ENCODE measurements at places on chromosomes 6 and 20. TPM values are rescaled to one million over a fixed set of nuclear protein-coding genes. Genes with fewer than 3 reads are reported as not detected.

- DNase-seq = no peak
These were observed 736.6 kb upstream of the NRSN1 start for GRCh38 chr6:23389386-23389785.

GRCh38 chr20:50546729-50547314, 36.6 kb downstream of the PTPN1 start:
- DNase-seq = no peak

DNA sequence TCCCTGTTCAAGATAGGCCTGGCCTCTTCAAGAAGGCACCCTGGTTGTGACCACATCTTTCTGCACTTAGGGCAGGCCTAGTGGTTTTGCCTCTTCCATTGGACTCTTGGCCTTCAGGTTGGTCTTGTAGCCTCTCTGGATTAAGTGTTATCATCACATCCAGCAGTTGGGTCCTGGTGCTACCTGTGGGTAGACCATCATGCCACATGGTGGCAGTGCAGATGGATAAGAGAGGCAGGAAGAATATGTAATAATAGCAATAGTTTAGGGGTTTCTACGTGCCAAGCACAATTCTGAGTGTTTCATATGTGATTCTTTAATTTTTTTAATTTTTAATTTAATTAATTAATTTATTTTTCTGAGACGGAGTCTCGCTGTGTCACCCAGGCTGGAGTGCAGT, 28.5 kb upstream of the SNRPB2 start:
- DNase-seq = peak; percentile 5

GRCh38 chr20:59813126-59813947, 120.1 kb downstream of the SYCP2 start:
- DNase-seq = no peak

DNA sequence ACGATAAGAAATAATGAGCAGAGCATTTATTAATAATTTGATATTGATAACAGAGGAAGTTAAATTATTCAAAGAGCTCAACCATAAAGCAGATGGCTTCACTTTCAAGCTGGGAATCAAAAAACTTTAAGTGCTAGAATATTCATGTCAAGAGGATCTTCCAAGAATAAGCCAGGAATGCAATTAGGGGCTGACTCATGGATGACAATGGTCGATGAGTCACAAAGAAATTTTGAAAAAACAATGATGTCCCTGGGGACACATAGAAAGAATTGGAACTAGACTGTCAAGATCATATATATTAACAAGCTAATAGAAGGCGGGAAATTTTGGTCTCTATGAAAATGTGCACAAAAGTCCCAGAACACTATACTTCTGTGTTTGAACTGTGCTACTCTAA, 304.1 kb downstream of the LAMA2 start:
- no peak for DNase-seq

DNA sequence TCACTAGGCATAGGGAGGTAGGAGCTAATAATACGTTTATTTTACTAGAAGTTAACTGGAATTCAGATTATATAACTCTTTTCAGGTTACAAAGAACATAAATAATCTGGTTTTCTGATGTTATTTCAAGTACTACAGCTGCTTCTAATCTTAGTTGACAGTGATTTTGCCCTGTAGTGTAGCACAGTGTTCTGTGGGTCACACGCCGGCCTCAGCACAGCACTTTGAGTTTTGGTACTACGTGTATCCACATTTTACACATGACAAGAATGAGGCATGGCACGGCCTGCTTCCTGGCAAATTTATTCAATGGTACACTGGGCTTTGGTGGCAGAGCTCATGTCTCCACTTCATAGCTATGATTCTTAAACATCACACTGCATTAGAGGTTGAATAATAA, 1.1 kb downstream of the HFE start:
- DNase-seq = no peak

DNA sequence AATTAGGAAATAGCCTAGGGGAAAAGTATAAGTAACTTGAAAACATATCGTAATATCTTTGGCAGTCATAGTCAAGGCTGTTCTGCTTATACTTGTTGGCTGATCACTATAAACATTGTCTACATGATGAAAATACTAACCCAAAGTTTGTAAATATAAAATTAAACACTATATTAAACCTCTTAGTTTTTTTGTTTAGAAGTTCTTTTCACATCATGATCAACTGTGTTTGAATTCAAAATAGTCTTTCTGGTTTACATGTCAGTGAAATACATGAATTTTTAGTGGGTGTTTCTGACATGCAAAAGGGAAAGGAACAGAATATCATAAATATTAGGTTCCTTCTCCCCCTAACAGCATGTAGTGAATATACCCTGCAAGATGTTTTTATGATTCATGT, 43.5 kb downstream of the ADGRG6 start:
- no peak for DNase-seq

- no peak for DNase-seq
These were observed 39.9 kb downstream of the MAP7 start for GRCh38 chr6:136510299-136510698.

GRCh38 chr6:42710316-42710715, 12.1 kb downstream of the PRPH2 start:
- DNase-seq = no peak

DNA sequence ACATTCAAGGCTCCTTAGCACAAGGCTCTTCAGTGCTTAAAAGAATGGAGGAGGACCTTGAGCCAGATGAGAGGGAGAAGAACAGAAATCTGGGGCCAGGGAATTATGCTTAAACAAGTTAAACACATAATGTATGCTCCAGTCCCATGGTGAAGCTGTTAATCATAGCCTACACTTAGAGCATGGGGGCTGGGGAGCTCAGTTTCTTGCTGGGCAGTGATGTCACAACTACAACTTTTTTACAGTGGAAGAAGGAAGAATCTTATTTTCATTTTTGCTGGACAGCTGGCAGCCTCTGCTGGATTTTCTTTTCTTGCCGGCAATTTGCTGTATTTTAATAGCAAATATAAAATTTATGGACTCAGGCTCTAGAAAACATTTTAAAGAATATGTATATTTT, 432.5 kb downstream of the CD109 start:
- no peak for DNase-seq

DNA sequence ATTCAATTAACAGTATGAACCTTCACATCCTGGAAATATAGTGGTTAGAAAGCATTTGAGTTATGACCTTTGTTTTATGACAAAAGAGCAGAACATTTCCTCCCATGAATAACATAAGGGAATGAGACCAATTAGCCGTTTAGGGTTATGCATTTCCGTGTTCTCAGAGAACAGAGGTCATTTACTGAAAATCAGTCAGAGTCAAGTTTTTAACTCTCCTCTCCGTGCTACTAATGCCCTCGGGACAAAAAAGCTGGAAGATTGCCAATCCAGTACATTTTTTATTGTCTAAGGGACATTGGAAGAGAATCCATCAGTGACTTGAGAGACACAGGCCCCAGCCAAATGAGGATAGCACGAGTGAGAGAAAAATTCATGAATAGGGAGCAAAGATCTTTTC, 632.7 kb downstream of the RFPL4B start:
- no peak for DNase-seq

GRCh38 chr20:32218156-32218900, 10.6 kb downstream of the POFUT1 start:
- no peak for DNase-seq

GRCh38 chr6:38283734-38284362, 355.9 kb downstream of the BTBD9 start:
- no peak for DNase-seq

GRCh38 chr6:134346932-134347545, 29.1 kb upstream of the SGK1 start:
- DNase-seq = no peak

MLN gene
- not detected for total RNA-seq

HLA-DOA gene
- 13.4 TPM for total RNA-seq

SIRPB2 gene
- not detected for total RNA-seq

VSTM2L gene
- not detected for total RNA-seq

SPEF1 gene
- total RNA-seq = not detected

SPTLC3 gene
- total RNA-seq = 1.2 TPM

KIF13A gene
- 2.0 TPM for total RNA-seq

RAET1L gene
- not detected for total RNA-seq

EMILIN3 gene
- not detected for total RNA-seq
